NCI-H1417 treated with DMSO at 0.1 percent for 48 hours (cell line): ENCODE measurements at places on chromosomes 7 and 10.

- DNase-seq: no peak
Observed at GRCh38 chr7:24336461-24336860, 52.5 kb downstream of the NPY start.

DNA sequence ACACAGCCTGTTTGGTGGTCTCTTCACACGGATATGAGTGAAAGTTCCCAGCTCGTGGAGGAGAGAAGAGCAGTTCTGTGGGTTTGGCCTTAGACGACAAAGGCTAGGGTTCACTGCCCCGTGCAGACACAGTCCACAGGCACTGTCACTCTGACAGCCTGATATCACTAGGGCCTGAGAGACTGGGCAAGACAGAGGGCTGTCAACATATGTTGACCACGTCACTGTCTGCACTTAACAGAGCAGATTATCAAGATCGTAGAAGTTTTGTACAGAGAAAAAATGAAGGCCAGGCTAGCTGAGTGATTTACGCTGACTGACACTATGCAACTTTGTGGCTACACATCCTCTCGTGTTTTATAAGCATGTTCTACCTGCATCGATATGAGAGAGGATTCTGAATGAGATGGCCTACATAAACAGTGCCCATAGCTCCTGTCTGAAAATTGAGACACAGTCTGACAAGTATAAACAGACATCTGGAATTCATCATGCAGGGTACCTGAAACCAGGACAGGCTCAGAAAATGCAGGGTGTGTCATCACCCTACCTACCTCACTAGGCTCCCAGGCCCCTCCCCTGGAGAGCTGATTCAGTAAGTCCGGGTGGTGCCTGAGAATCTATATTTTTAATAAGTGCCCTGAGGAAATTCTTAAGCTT, 120.0 kb downstream of the SGMS1 start:
- DNase-seq: no peak

DNA sequence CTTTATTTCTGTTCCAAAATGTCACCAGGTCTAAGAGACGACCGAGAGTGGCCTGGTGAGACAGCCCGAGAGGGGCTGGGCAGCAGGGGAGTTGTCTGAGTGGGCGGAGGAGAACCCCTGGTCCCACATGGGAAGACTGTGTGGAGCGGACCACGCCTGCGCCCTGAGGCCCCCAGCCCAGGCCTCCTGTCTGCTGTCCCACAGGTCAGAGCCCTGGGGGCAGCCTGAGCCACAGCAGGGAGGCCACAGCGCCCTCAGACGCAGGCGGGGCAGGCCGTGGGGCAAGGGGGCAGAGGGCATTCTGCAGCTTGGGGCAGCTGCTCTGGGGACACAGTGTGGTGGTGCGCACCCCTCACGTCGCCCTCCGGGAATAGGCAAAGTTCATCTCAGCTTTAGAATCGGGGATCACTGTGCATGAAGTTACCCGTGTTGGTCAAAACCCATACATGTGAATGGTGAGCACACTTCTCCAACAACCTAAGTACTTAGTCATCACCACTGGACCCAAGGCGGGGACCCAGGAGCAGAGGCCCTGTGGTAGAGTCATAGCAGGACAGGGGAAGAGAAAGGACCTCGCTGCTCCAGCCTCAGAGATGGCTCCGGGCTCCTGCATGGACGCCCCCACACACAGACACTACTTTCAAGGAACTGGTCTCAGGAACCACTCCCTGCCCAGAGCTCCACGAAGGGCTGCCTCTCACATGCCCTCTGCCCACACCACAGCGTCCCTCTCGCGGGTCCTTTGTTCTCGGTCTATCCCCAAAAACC, 214.7 kb downstream of the ELFN1 start:
- no peak for DNase-seq

DNA sequence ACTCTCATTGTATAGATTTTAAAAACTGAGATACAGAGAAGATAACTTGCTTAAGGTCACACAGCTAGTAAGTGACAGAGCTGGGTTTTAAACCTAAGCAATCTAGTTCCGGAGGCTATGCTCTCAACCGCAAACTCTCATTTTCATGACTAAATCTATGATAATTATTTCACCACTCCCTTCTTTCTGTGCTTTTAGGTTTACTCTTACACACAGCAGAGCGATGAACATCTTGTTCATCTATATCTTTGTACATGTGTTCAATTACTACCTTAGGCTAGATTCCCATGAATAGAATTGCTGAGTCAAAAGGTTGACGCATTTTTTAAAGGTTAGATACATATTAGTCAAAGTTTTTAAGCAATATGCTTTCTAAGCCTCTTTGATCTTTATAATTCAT, 154.8 kb downstream of the CHN2 start:
- no peak for DNase-seq

- no peak for DNase-seq
Observed at GRCh38 chr7:81627536-81628287, 142.1 kb downstream of the HGF start.
